NCI-H187 treated with DMSO at 0.1 percent for 48 hours (cell line): ENCODE measurements at places on chromosomes 7 and 10.

DNA sequence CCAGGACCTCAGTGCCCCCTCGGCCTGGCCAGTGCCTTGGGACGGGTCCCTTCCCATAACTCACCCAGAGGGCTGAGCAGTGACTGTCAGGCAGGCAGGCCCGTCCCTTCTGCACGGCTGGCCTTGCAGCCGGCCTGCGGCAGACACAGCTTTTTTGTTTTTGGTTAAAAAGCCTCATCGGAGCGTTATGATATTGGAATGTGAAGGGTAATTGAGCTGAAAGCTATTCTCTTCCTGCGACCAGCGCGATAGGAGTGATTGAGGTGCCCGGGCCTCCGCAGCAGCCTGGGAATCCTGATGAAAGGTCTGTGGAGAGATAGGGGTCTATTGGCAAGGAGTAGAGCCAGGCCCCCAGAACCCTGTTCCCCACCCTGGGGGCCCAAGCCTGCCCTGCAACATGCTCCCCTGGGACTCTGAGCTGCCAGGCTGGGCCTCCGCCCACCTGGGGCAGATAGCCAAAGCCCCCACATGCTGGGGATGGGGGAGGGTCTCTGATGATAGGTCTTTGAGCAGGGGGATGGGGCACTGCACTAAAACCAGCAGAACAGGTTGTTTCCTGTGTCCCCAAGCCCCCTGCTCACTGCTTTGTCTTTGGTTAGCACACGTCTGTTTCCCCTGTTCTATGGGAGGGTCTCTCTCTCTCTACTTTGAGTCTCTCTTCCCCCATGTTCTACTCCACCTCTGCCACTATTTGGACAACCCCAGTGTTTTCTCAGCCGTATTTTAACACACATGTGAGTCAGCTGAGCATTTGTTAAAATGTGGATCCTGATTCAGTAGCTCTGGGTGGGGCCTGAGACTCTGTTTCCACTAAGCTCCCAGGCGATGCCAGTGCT, 131.9 kb downstream of the CDH23 start:
- no peak for DNase-seq

DNA sequence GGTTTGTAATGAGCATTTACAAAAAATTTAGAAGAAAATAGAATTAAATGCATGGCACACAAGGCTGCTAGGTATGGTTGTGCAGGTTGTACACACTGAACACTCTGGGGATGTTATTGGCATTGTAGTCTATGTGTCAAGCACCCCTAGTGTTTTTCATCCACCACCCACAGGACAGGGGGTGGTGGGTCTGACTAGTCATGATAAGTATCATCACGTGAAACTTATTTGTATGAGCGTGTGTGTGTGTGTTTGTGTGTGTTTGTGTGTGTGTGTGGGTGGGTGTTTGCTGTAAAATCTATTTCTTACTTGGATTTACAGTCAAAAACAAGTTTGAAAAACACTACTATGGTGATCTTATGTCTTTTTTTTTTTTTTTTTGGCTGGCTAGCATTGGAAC, 66.5 kb downstream of the MAP3K8 start:
- DNase-seq = no peak

DNA sequence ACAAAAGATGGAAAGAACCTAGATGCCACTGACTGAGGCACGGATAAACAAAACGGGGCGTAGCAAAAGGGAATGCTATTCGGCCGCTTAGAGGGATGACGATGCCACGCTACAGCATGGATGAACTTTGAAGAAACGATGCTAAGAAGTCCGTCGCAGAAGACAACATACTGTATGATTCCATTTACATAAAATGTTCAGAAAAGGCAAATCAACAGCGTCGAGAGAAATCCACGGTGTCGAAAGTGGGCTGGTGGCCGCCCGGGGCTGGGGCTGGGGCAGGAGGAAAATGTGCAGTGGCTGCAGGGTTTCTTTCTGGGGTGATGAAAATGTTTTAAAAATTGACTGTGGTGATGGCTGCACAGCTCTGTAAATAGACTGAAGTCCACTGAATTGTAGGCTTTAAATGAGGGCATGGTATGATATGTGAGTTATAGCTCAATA, 24.1 kb downstream of the GNA12 start:
- no peak for DNase-seq

- DNase-seq = no peak
Measured at GRCh38 chr7:118648002-118648401, 423.5 kb downstream of the ANKRD7 start.

GRCh38 chr7:29806995-29807841, 910 bp downstream of the WIPF3 start:
- DNase-seq = no peak

- DNase-seq = no peak
Measured at GRCh38 chr10:96044736-96045135, 1.4 kb downstream of the CCNJ start.

DNA sequence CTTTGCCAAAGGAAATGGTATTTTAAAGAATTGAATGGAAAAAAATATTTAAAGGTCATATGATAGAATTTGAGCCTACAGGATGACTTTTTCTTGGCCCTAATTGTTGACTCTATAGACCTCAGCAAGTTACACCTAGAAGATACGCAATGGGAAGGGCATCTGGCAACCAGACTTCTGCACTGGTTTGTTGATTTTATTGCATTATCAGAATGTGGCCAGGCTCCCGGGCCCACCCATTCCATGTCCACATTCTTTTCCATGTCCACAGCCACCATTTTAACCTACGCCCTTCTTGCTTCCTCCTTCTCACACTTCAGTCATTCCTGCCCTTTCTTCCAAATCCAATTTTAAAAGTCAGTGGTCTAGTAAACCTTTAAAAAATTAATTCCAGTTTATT, 738.4 kb downstream of the SUGCT start:
- no peak for DNase-seq

DNA sequence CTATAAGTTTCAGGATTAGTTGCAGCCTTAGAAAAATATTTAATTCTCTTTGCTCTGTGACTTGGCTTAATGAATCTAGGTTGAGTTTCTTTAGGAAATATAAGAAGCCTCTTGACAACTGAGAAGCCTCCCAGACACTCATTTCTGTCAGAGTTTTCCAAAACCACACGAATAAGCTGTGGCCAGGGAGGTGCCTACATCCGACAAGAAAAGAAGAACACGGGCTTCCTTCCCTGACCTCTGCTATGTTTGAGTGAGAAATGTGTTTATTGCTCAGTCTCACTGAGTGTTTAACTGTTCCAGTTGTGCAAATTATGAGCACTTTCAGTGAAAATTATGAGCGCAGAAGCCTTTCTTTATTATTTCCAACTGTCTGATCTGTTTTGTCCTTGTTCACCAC, 105.0 kb downstream of the TRIL start:
- no peak for DNase-seq

DNA sequence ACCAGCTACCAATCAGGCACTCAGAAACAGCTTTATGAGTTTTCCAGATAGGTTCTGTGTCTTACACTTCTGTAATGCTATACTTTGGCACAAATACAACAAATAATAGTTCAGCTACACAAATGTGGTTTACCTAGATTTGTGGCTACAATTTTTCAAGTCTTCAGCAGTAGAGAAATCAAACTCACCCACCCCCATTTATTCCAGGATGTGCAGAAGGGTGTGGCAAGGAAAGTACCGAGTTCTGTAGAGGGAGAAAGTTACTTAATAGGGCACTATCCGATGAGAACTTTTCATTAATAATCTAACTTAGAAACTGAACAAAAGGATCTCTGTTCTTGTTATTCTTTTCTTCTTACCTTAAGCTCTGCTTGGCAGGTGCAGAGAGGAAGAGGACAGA, 30.3 kb upstream of the ATP6V0A4 start:
- DNase-seq = no peak

DNA sequence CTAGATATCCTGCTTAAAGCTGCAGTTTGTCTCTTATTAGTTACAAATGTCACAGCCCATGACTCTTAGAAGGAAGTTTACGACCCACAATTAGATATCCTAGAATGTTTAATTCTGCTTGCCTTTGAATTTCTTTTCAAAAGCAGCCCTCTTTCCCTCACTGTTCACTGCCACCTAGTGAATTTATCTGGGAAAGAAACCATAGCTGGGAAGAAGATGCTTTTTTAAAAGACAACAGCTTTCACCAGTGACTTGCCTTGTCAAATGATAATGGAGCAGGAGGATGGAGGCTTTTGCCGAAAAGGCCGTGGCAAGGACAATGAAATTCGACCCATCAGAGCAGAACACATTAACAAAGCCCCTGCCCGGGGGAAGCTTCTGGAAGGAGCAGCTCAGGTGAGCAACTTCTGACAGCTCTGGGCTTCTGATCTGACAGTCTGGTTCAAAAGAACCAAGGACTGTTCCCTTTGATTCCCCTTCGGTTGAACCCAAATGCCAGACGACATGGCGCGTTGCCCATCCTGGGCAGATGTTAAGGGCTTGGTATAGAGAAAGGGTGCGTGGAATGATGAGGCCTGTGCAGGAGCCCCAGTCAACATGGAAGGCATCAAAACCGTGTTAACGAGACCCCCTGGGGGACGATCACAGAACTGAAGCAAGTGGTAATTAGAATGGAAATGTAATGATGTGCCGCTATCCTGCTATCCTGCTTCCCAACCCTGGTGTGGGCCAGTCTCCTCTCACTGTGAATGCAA, 236.8 kb downstream of the FRMD4A start:
- no peak for DNase-seq

DNA sequence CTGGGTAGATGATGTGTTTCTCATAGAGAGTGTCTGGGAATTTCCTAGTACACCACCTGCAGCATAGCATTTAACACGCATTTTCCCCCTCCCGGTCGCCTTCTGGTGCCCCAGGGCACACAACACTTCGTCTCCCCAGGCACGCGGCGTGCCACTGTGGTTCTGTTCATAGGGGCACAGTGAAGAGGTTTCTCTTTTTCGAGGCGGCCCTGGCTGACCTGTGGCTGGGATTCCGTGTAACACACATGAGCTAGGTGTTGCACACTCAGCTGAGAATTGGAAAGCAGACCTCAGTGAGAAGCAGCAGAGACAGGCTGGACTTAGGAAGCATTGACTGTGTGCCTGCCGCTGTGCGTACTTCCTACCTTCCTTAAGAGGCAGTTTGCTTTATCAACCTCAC, 214.3 kb upstream of the SHH start:
- DNase-seq = no peak

DNA sequence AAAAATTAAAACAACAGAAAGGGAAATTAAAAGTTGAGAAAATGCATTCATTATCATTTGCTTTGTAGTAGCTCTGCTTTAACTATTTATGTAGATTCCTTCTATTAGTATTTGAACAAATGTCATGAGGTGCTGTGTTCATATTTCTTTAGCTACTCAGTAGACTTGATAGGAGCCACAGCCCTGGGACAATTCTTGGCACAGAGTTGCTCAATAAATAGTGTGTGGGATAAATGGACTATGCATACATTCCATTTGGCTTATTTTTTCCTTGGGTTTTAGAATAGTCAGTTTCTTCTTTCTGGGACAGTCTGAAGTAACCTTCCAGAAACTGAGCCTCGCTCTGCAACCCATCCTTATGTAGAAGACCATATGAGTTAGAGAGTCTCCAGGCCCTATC, 13.4 kb downstream of the RPP30 start:
- DNase-seq = no peak

GRCh38 chr7:102063690-102064180, 222.9 kb upstream of the SH2B2 start:
- no peak for DNase-seq

- DNase-seq = no peak
Measured at GRCh38 chr7:50620433-50620832, 55.2 kb upstream of the DDC start.
